Naive thymus-derived CD8-positive, alpha-beta T cell (primary cell): ENCODE measurements at places on chromosomes 7 and 10.

GRCh38 chr10:58797356-58797755, 284.7 kb downstream of the BICC1 start:
- no peak overlapping the region for H3K27ac ChIP-seq
- H3K4me1 ChIP-seq: no peaks in the 10 kb centered on the region
- H3K36me3 ChIP-seq: no peaks in the 10 kb centered on the region
- peaks cover 7% of the 10 kb centered on the region for H3K27me3 ChIP-seq
- H3K4me3 ChIP-seq: no peak overlapping the region

- no peaks in the 10 kb centered on the region for H3K36me3 ChIP-seq
- DNase-seq: no peak
- H3K27ac ChIP-seq: no peak overlapping the region
- H3K27me3 ChIP-seq: peaks cover 7% of the 10 kb centered on the region
- H3K4me3 ChIP-seq: no peak overlapping the region
Measured at GRCh38 chr7:103905997-103906396, 83.5 kb downstream of the RELN start.

DNA sequence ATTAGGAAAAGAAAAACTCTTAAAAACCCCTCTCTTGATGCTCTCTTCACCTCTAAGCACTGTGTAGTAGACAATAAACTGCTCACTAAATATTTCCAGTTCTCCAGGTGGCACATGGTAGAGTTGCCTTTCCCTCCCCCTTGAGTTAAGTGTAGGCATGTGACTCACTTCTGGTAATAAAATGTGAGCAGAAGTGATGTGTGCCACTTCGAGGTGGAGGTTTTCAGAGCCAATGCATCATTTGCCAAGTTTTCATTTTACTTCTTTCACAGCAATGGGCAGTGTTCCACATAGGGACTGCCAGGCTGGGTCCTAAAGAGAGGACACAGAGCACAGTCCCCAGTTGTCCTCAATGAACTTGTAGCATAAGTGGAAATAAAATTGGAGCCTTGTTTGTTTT, 131.6 kb upstream of the NPY start:
- no peak for DNase-seq
- peaks cover 21% of the 10 kb centered on the region for H3K36me3 ChIP-seq
- H3K4me1 ChIP-seq: no peaks in the 10 kb centered on the region
- no peak overlapping the region for H3K27ac ChIP-seq
- H3K4me3 ChIP-seq: no peak overlapping the region
- peaks cover 47% of the 10 kb centered on the region for H3K27me3 ChIP-seq

- no peaks in the 10 kb centered on the region for H3K36me3 ChIP-seq
- H3K4me1 ChIP-seq: peaks cover 2% of the 10 kb centered on the region
- H3K27ac ChIP-seq: no peak overlapping the region
- H3K27me3 ChIP-seq: no peaks in the 10 kb centered on the region
- DNase-seq: no peak
Measured at GRCh38 chr10:103111918-103112877, 80.9 kb downstream of the NT5C2 start.

GRCh38 chr7:147443942-147444341, 1146.6 kb upstream of the C7orf33 start:
- no peak overlapping the region for H3K27ac ChIP-seq
- no peaks in the 10 kb centered on the region for H3K4me1 ChIP-seq
- H3K27me3 ChIP-seq: no peaks in the 10 kb centered on the region
- no peak for DNase-seq

DNA sequence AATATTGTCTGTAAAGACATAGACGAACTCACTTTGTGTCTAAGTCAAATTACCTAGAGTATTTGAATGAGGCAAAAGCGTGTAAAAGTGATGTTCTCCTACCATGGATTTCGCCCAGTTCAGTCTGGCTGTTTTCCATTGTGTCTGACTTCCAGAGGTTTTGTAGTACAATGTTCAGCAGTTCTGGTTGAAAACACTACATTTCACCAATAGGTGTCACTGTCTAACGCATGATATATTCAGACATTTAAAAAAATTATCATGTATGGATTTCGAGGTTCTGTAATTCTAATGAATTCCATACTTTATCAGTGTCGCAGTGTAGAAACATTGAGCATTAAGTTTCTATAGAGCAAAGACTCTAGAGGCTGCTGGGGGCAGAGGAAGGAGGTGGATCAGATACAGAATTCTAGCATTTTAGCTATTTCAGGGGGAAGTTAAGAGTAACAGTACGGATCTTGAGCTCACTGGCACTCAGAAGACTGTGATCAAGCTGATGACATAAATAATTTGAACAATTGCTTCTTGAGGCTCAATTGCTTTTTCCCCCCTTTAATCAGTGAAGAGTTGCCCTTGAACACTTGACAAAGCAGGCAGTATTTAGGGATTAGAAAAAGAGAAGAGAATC, 196.9 kb upstream of the RHOBTB1 start:
- H3K36me3 ChIP-seq: no peaks in the 10 kb centered on the region
- DNase-seq: no peak
- H3K4me1 ChIP-seq: peaks cover 4% of the 10 kb centered on the region
- H3K27ac ChIP-seq: no peak overlapping the region
- no peaks in the 10 kb centered on the region for H3K27me3 ChIP-seq
- no peak overlapping the region for H3K4me3 ChIP-seq

DNA sequence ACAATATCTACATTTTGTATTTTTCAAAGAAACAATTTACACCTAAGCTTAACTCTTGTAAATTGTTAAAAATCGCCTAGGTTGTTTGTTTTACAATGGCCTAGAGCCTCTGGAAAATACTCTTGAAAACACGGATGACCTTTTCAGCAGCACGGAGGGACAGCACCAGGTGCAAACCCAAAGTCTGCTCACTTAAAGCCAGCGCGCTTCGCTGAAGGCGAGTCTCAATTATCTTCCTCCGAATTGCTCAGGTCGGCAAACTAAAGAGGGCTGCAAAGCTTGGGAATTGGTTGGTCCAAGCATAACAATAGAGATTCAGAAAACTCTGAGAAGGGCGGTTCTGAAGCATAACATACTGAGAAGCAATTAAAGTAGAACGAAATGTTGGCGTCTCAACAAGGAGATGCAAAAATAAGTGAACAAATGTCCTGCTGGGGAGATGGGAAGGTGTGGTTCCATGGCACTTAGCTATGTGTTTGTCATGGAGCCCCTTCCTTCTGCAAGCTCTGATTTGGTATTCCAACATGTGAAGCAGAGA, 139.9 kb upstream of the PITRM1 start:
- DNase-seq: no peak
- H3K27ac ChIP-seq: no peak overlapping the region
- H3K4me3 ChIP-seq: no peak overlapping the region
- no peaks in the 10 kb centered on the region for H3K4me1 ChIP-seq

DNA sequence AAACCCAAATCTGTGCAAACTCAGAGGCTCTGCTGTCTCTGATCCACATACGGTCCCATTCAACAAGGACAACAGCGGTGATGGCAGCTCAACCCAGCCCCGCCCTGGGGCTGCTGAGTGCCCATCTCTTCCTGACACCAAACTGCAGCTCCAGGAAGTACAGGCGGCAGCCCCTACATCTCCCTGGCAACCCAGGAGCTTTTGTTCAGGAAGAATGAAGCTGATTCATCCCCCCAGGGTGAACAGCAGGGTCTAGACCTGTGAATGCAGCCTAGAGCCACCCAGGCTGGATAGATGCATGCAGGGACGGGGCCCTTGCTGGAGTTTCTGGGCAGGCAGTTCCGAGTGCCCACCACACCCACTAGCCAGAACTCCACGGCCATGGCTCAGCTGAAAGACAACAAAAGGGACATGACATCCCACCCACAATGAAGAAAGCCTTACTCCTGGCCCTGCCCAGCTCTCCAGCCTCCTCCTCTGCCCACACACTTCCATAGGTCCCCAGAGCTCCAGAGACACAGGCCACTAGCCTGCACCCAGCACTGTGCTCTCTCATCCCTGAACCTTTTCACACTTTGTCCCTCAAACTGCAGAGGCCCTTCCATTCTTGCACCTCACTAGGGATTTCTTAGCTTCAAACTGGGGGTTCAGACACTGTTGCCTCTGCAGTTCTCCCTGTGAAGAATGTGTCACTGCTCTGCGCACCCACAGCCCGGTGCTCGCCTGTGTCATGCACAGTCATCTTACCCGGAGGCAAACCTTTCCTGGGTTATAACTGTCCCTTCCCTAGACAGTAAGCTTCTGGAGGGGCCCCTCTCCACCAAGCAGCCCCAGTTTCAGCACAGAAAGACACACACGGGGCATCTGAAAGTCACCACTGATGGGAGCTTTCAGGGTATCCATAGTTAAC, 99.1 kb downstream of the GRID1 start:
- H3K4me3 ChIP-seq: no peak overlapping the region
- H3K4me1 ChIP-seq: peaks cover 4% of the 10 kb centered on the region
- H3K27me3 ChIP-seq: peaks cover 13% of the 10 kb centered on the region
- H3K27ac ChIP-seq: no peak overlapping the region
- no peak for DNase-seq

- H3K4me1 ChIP-seq: peaks cover 36% of the 10 kb centered on the region
- H3K27me3 ChIP-seq: no peaks in the 10 kb centered on the region
- DNase-seq: no peak
- no peak overlapping the region for H3K4me3 ChIP-seq
- no peak overlapping the region for H3K27ac ChIP-seq
Measured at GRCh38 chr10:119174109-119174508, 4.5 kb downstream of the PRDX3 start.

- H3K4me3 ChIP-seq: no peak overlapping the region
- no peak overlapping the region for H3K27ac ChIP-seq
- no peaks in the 10 kb centered on the region for H3K36me3 ChIP-seq
- no peak for DNase-seq
- no peaks in the 10 kb centered on the region for H3K27me3 ChIP-seq
Measured at GRCh38 chr10:79260811-79261740, 86.2 kb upstream of the PPIF start.

DNA sequence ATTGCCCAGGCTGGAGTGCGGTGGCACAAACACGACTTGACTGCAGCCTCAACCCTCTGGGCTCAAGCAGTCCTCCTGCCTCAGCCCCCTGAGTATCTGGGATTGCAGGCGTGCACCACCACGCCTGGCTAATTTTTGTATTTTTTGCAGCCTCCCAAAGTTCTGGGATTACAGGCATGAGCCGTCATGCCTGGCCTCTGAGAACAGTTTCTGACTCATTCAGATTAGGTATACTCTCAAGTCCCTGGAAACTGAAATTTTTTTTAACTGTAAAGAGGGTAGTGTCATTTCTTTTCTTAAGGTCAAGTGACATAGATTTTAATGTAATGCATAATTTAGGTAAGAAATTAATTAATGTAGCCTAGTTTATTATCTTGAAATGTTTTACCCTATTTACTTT, 104.7 kb downstream of the SEPTIN7 start:
- no peaks in the 10 kb centered on the region for H3K27me3 ChIP-seq
- no peak overlapping the region for H3K4me3 ChIP-seq
- no peak overlapping the region for H3K27ac ChIP-seq

DNA sequence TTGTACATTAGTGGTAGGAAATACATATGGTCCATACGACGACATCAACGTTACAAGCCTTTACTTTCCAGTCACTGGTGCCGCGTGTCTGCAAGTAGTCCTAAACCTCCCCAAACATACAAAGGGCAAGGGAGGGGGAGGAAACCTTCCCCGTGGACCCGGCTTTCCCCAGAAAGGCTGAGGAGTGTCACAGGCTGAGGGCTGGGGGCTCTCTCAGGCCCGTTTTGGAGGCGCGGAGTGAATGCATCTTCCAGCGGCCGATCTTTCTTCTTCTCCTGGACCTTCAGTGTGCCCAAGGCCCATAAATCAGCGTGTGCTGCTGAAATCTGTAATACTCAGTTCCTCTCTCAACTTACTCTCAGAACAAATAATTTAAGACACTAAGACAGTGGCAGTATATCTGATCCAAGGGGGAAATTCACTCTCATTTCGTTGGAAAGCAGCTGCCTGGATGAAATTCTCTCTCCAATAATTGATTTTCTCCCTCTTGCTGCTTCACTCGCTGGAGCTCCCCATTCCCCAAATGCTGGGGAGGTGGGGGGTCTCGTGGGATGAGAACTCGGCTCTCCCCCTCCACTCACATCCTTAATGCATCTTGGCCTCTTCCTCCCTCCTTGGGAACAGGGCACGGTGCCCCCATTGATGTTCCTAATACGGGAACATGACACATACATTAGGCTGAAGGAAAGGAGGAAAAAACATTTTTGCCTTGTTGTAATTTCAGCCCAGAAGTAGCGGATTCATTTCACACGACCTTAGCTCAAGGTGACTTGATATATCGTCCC, 126.1 kb downstream of the ADARB2 start:
- H3K36me3 ChIP-seq: no peaks in the 10 kb centered on the region
- H3K27me3 ChIP-seq: peaks cover 47% of the 10 kb centered on the region
- DNase-seq: no peak
- H3K4me1 ChIP-seq: peaks cover 13% of the 10 kb centered on the region
- H3K4me3 ChIP-seq: no peak overlapping the region

DNA sequence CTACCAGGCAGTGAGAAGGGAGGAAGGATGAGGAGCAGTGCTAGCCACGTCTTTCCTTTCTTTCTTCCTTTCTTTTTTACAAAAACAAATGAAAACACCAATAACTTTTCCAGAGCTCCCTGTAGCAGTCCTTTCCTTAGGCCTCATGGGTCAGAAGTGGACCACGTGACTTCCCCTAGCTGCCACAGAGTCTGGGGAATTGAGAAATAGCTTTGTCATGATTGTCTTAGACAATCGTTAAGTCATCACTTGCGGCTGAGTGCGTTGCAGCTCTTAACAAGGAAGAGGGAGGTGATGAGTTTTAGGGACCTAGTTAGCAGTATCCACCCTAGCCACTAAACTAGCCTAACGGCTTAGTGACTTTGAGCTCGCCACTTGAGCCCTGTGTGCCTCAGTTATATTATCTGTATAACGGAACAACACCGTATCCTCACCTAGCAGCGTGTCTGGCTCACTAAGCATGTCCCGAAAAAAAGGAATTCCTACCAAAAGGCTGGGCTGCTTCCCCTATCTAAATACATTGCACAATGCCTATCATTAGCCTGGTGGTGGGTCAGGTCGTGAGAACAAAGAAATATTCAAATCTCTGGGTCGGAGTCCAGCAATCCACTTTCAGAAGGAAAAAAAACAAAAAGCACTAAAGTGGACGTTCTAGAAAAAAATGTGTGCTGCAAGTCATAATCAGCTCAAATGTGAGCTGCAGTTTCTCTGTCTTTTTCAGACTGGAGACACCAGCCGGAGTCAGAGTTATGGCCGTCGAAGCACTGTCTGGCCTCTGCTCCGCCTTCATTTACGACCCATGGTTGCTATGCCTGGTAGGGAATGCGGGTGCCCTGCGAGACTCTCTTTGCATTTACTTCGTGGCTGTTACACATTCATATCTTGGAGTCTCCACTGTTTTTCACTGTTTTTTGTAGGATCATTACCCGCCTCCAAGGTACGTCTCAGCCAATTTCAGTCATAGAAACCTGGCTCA, 338.5 kb upstream of the FOXK1 start:
- H3K4me1 ChIP-seq: no peaks in the 10 kb centered on the region
- DNase-seq: no peak
- H3K4me3 ChIP-seq: no peak overlapping the region
- peaks cover 2% of the 10 kb centered on the region for H3K27me3 ChIP-seq

DNA sequence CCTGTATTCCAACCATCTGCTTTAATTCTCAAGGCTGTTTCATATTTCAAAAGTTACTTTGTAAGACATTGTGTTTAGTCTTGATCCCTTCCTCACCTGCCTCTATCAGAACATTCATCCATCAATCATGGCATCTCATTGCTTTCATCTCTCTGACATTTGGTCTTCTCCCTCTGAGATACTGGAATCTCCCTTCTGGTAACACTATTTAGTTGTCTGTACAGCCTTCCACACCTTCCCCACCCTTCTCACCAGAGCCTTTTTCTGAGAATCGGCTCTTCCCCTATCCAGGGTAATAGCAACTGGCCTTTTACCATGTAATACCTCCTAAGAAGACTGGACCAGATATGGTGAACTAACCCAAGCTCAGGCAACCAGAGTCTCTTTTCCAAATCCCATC, 10.1 kb downstream of the CACNA2D1 start:
- H3K27me3 ChIP-seq: peaks cover 1% of the 10 kb centered on the region
- no peaks in the 10 kb centered on the region for H3K36me3 ChIP-seq
- no peak overlapping the region for H3K27ac ChIP-seq
- H3K4me3 ChIP-seq: no peak overlapping the region
- H3K4me1 ChIP-seq: no peaks in the 10 kb centered on the region
- no peak for DNase-seq
